ENCODE measurements at places on chromosomes 5 and 9.

DNA sequence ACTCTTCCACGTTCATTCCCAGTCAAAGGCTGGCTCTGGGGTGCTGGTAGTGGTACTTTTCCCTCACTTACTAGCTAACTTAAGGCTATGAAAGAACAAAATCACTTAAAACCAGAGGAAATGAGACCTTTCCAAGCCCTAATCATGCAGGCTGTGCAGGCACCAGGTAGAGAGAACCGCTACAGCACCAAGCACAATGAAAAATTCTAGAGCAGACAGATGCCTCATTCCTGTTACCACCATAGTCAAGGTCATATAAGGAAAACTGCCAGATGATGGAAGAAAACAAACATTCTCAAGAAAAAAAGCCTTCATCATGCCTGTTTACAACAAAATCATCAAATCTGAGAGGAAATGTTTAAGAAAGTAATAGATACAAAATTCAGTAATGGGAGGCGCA, 374.4 kb upstream of the PDE4D start:
- DNase-seq = no peak

DNA sequence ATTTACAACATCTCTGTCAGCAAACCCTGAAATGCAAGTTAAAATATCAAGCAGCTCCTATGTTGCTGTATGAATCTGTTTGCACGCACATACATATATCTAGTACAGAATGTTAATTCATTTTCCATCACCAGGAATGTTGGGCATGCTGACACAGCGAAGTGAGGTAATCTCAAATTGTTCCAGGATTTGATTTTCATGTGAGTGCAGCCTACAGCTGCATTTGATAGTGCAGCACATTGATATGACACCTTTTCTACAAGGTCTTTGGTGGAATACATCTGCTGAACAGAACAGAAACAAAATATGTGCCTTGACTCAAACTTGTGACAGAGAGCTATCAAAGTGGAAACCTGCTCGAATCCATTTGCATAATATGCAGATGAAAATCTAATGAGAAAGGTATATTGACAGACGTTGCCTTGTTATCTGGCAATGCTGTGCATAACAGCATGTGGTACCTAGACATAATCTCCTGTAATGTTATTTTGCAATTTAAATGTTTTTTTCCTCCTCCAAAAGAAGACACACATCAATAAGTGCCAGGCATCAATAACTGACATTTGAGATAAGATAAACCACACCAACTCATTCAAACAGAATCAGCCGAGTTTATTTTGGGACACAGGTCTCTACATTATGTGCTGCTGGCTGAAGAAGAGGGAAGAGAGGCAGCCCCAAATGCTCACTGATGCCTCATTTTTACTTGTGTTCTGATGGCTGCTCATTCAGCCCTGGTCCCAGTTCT, 512.2 kb downstream of the ZNF608 start:
- no peak for DNase-seq

DNA sequence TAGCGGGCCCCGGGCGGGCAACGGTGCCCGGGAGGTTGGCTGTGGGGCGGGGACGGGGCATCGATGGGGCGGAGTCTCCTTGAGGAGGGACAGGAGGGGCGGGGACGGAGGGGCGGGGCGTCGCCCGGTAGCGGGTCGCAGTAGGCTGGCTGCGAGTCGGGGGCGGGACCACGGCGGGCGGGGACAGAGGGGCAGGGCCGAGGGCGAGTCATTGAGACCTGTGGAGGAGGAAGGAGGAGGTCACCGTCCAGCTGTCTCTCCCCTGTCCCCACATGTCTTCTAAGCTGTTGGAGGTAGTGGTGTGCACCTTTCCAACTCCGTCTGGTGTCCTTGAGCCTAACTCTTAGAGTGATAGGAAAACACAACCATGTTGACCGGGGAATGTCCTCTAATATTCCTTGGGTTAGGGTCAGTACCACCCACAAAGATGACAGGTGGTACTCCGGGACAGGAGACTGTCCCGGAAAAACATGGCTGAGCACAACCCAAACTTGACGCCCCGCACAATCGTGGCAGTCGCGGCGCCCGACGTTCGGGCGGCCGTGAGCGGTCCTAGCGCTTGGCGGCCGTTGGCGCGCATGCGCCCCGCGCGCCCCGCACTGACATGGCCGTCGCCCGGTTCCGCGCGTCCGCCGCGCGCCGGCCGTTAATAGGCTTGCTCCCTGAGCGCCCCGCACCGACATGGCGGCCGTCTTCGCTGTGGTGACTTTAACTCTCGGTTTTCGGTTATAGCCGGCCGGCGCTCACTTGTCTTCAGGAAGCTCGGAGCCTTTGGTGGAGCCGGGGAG, at the start of the genes CRAT and PTPA:
Gene CRAT (minus strand): TSS at position 54 of the 788 bp plus-strand sequence. CDS start 284 bp downstream, outside the sequence.
Gene PTPA (plus strand): TSS at position 676 of the 788 bp plus-strand sequence. CDS start 186 bp downstream, outside the sequence.
- peak; percentile 79 for DNase-seq

DNA sequence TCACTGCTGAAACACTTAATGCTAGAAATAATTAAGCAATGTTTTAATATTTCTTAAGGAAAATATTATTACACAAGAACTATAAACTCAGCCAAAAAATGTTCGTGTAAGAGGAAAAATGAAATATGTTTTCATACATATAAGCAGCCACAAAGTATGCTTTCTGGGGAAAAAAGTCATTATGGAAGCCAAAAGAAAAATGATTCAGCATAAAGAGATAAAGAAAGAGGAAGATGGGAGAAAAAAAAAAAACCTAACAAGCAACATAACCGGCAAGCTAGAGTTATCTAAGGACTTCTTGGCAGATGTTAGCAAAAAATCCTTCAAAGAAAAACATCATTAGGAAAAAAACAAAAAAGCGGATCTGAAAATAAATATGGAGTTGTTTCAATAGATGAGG, 179.1 kb downstream of the MUSK start:
- no peak for DNase-seq

DNA sequence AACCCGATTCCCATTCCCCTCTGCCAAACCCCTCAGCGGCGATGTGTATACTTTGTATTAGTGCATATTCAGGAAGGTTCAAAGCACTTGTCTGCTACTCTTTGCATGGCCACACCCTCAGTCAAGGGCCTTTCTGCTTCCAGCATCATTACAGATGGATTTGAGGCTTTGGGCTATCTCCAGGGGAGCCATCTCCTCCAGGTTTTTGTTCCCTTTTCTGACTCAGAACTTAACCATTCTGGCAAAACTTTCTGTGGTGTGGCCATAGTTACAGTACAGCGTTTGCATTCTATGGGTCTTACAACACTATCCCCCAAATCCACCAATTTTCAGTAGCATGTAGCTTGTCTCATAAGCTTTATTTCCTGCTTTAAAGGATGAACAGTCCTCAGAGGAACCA, 36.0 kb upstream of the SVEP1 start:
- DNase-seq = peak; percentile 2

- no peak for DNase-seq
Observed at GRCh38 chr9:36142510-36143244, 6.1 kb downstream of the GLIPR2 start.

GRCh38 chr9:93083592-93084470, 12.2 kb upstream of the CARD19 start:
- no peak for DNase-seq

DNA sequence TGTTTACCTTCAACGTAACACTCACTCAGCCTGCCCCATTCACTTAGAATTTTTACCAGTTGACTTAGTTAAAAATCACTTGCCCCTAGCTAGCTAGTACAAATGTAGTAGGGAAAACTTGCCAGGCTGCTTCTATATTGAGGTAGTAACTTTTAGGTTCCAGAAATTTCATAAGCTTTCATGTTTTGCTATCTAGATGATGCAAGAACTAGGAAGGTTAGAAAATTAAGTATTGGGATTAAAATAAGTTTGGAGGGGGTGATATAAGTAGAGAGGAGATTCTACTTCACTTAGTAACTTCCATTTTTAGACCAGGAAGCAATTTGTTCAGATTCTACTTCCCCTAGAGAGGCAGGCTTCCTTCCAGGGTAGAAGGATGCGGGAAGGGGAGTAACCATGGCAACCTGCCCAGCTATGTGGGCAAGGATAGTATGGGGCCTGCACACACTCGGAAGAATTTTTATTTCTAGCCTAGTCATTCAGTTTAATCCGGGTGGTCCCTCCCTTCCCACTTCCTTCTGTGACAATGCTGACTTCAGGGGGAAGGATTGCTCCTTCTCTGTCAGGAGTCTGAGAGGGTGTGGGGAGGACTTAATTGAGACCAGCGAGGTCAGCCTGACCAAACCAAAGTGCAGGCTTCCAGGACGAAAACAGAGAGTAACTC, 4.2 kb downstream of the DAB2 start:
- DNase-seq = no peak

- no peak for DNase-seq
Observed at GRCh38 chr5:20266066-20266465, 278.1 kb upstream of the CDH18 start.

DNA sequence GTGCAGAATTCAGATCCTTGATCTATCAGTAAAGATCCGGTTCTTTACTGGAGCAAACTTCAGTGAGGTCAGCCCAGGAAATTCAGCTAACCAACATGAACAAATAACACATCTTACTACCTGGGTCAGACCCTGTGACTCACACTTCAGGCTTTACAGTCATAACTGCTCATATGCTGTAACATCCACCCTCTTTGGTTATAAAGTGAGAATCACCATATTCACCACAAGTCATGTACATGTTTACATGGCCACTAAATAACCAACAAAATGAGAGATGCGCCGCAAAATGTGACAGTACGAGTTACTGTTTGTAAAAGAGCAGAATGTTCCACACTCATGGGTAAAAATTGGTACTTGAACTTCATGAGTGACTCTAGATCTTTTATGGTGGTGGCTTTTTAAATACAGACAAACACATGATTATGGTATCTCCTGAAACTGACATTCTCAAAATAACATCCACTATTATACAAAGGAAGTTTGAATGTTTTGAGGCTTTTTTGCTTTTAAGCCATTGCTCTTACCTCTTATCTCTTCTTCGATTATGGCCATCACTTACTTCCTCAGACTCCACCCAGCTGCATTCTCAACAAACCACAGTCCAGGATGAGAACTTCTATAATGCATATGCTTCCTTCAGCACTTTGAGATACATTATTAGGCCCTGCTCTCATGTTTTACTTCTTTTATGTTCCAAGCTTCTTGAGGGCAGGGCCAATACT, 516.6 kb downstream of the RAB3C start:
- no peak for DNase-seq

GRCh38 chr5:140365282-140365681, 5.3 kb downstream of the SLC4A9 start:
- DNase-seq = no peak

DNA sequence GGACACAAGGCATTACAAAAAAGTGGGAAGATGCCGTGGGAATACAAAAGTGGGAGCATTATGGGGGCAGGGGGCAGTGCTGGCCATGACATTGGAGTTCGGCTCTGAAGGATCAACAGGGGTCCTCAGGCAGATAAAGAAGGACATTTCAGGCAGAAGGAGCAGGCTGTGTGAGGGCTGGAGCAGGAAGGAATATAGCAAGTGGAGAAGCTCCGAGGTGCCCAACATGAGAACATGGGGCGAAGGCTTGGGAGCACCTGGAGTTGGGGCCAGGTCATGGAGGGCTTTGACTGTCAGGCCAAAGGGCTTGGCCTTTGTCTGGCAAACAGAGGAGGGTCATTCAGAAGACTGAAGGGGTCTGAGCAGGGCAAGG, 2.5 kb downstream of the B4GALT7 start:
- DNase-seq = no peak

DNA sequence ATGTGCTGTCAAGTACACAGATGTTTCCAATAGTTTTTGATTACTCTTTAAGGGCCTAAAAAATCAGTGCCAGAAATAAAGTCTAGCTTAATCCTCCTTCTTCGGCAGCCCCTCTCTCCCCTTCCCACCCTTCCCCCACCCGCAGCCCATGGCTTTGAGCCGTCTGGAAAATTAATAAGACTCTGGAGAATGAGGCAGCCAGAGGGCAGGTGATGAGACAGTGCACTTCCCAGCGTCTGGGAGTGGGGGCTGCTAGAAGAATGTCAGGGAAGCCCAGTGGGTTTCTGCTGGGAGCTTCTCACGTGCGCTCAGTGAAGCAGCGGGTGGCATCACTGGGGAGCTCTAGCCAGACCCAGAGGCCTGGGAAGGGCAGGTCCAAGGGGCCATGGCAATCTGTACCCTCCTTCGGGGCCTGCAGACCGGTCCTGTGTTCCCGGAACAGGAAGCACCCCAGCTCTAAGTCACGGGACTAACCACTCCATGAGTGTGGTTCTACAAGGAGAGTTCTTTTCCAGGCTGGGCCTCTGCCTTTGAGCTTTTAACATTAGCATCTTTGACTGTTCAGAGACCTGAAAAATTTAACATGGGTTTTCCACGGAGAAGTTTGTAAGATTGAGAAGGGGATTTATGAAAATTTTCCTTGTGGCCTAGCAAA, 164.8 kb upstream of the OTULINL start:
- DNase-seq = no peak

GRCh38 chr9:21205204-21205603, 1.7 kb downstream of the IFNA10 start:
- no peak for DNase-seq
